NCI-H345 (cell line): ENCODE measurements at places on chromosomes 1 and 21.

DNA sequence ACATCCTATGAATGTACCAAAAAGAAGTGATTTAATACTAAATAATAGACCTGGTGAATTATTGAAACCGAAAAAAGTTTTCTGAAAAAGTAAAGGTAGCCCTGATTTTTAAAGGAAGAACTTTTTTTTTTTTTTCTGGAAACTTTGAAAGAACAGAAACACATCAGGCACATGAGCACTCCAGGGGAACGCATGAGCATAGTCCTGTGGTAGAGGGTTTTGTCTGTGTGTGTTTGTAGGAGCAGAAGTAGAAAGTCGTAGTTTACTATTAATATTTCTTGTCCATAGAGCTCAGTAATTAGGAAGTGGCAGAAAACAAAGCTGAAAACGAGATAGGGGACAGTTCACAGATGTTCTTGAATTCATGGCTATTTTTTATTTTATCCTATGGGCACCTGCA is 1175.9 kb upstream of the B3GALT2 start:
- DNase-seq, result no peak

GRCh38 chr1:98369463-98369862 is 292.1 kb upstream of the SNX7 start:
- DNase-seq, result no peak

GRCh38 chr1:87273291-87273690 is 55.4 kb upstream of the LMO4 start:
- no peak for DNase-seq

DNA sequence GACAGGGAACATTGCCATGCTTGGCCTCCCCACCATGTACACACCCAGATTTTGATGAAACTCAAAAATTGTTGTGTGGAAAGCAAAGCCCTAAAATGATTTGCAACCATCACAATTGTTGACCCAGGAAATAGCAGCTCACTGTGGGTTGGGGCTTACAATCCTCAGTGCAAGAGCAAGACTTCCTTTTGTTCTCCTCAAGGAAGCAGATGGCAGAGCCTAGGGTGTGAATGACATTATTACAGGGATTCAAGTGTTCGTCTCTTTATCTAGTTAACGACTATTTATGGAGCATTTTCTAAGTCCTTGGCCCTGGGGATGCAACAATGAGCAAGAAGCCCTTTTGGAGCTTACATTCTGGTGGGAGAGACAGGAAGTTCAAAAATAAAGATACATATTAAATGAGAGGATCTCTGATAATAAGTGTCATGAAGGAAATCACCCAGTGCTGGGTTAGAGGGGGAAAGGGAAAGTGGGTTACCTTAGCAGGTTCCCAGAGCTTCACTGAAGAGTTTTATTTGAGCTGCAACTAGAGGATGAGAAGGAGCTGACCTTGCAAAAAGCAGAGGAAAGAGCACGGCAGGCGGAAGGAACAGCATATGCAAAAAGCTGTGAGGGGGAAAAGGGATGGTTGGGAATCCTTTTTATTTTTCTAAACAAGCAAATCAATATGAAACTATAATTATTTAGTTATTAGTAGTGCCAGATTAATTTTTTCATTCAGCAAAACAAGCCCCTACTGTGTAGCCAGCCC is 38.5 kb upstream of the ID3 start:
- no peak for DNase-seq
